ENCODE measurements at places on chromosomes 3 and 15.

GRCh38 chr3:145898487-145898886 lies 262.5 kb downstream of the PLOD2 start:
- no peak for DNase-seq

- no peak for DNase-seq
Measured at GRCh38 chr15:80507638-80508316, 103.6 kb downstream of the ARNT2 start.

GRCh38 chr3:129286081-129286480 lies 7.4 kb downstream of the HMCES start:
- no peak for DNase-seq

GRCh38 chr3:143122608-143123352 lies 3.2 kb downstream of the CHST2 start:
- DNase-seq: no peak

DNA sequence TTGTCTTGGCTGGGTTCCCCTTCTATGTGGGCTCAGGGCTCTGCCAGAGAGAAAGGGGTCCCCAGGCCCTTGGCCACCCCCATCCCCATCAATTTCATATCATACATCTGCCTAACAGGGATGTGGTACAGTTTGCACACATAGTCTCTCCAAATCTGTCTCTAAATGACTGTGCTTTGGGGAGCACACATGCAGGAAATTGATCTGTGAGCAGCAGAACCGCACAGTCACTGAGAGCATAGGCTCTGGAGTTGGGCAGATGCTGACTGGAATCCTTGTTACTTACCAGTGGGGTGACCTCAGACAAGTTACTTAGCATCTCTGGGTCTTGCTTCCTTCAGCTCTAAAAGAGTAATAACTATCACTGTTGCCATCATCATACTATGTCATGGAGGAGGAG lies 273.9 kb downstream of the ABHD5 start:
- DNase-seq: no peak

DNA sequence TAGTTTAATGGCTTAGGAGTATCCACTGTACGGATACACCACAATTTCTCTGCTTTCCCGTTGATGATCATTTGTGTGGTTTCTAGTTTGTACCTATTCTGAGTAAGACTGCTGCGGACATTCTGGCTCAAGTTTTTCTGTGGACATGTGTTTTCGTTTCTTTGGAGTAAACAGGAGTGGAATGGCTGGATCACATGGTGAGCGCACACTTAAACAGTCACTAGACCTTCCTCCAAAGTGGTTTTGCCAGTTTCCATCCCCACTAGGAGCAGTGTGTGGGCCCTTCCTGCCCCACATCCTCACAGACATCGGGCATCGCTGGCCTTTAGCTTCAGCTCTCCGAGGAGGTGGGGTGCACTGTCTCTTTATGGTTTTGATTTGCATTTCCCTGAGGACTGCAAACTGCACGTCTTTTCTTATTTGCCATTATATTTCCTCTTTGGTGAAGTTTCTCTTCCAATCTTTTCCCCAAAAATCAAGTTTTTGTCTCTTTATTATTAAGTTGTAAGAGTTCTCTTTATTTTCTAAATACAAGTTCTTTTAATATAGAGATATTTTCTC lies 94.1 kb downstream of the VGLL4 start:
- DNase-seq: no peak

- DNase-seq: no peak
Measured at GRCh38 chr3:42351207-42351606, 59.2 kb downstream of the LYZL4 start.

- DNase-seq: no peak
Measured at GRCh38 chr15:91279486-91279885, 179.4 kb downstream of the SV2B start.

DNA sequence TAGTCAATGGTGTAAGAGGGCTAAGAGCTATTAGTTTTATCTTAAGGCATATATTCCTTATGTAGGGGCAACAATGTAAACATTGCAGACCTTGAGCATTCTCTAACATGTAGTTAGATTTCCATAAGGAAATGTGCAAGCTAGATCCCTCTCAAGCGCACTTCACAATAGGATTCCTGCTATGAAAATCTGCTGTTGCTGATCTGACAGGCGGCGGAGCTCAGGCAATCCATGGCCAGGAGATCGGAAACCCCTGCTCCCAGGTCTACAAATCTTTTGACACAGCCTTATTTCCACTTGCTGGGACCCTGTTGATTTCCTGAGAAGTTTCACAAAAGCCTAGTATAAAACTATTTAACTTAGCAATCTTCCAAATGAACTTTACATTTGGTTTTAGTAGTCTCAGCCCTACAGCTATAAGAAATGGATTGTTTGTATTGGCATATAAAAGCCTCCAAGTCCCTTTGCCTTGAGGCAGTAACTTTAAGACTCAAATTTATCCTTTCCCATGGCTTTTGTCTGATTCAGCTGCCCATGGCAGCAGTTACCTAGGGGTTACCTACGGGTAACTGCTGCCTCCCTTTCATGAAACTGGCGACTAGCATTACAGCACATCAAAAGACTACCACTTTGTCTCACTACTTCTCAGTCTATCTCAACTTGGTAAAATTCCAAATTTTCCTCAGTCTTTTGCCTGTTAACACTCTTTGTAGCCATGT lies 22.7 kb downstream of the TRA2B start:
- no peak for DNase-seq

- no peak for DNase-seq
Measured at GRCh38 chr15:84878504-84878903, 6.0 kb upstream of the SLC28A1 start.

GRCh38 chr3:43907508-43907858 lies 216.7 kb downstream of the ABHD5 start:
- DNase-seq: no peak

GRCh38 chr15:57500256-57500655 lies 91.4 kb upstream of the MYZAP start:
- DNase-seq: no peak

- no peak for DNase-seq
Measured at GRCh38 chr15:72770673-72771328, 12.8 kb downstream of the ADPGK start.

DNA sequence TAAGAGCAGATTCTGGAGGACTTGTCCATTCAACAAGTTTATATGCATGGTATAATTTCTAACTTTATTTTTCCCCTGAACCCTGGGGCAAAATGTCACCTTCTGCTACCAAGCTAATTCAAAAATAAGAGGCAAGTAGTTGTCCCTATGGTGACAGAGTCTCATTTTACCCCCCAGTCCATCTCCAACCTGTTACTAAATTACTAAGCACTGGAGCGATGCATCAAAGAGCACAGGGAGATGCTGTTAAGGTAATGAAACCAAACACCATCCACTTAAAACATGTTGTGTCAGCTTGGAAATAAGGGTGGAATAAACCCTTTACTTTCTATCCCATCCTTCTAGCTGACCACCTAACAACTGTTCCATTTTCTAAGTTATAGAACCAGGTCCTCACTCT lies 417.4 kb upstream of the ATP11B start:
- DNase-seq: no peak

DNA sequence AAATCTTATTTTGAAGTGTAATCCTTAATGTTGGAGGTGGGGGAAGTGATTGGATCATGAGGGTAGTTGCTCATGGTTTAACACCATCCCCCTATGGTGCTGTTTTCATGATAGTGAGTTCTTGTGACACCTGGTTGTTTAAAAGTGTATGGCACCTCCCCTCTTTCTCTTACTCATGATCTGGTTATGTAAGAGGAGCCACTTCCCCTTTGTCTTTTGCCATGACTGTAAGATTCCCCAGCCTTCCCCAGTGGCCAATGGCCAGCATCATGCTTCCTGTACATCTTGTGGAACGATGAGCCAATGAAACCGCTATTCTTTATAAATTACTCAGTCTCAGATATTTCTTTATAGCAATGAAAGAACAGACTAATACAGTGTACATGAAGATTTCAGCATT lies 39.8 kb upstream of the GMNC start:
- no peak for DNase-seq

- DNase-seq: no peak
Measured at GRCh38 chr3:58117561-58118181, 93.1 kb downstream of the DNASE1L3 start.

GRCh38 chr3:69435274-69436265 lies 49.7 kb upstream of the FRMD4B start:
- no peak for DNase-seq

DNA sequence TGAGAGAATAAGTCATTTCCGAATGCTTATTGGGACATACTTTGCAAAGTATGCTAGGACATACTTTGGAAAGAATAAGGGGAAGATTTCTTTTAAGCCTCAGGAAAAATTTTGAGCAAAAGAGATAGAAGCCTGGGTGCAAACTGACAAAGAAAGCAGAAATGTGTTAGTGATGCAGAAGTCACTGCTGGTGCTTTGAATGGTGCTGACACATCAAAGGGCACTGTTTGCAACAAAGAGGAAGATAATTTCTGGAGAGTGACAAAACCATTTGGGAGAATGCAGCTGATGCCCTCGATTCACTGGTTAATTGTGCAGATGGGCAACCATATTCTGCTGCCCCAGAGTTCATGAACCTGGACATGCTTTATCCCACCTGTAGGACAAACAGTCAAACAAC lies 11.0 kb upstream of the RAP2B start:
- DNase-seq: no peak

- DNase-seq: no peak
Measured at GRCh38 chr3:53555068-53555588, 60.7 kb downstream of the CACNA1D start.

- no peak for DNase-seq
Measured at GRCh38 chr3:177262396-177262795, 65.1 kb upstream of the TBL1XR1 start.

DNA sequence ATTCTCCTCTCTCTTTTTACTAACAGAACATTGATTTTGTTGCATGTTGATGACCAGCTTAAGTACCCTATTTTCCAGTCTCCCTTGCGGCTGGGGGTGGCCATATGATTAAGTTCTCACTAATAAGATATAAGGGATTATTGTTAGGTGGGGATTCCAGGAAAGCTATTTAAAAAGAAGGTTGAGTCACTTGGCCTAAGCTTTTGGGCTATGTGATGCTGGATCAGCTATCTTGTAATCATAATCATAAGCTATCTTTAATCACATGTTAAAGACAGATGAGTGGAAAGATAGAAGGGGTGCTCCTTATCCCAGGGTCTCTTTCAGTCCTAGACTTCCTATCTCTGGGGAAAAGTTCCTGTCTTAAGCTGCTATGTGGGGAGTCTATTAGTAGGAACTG lies 59.9 kb downstream of the CGNL1 start:
- no peak for DNase-seq

- DNase-seq: no peak
Measured at GRCh38 chr3:16468336-16469098, 45.0 kb downstream of the RFTN1 start.

- DNase-seq: no peak
Measured at GRCh38 chr15:64634576-64635498, 140.6 kb downstream of the RBPMS2 start.

GRCh38 chr3:177977381-177978158 lies 558.7 kb upstream of the KCNMB2 start:
- DNase-seq: no peak

DNA sequence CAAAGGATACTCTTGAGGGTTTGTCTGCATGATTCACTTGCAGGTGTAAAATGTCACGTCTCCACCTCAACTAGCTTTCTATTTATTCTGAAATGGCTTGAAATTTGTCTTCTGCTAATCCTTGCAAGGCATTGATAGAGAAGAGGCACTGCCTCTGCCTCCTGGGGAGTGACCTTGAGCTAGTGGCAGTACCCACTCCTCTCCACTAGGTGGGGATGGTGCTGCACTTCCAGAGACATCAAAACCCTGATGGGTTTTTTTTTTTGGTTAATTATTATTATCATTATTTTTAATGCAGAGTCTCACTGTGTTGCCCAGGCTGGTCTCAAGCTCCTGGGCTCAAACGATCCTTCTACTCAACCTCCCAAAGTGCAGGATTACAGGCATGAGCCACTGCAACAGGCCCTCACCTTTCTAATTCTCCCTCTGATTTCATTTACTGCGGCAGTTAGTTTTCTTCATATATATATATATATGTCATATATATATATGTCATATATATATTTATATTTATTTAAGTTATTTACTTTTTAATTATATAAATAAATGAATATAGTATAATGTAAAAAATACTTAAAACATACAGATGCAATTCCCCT lies 117.6 kb upstream of the EIF1B start:
- DNase-seq: peak; percentile 26

DNA sequence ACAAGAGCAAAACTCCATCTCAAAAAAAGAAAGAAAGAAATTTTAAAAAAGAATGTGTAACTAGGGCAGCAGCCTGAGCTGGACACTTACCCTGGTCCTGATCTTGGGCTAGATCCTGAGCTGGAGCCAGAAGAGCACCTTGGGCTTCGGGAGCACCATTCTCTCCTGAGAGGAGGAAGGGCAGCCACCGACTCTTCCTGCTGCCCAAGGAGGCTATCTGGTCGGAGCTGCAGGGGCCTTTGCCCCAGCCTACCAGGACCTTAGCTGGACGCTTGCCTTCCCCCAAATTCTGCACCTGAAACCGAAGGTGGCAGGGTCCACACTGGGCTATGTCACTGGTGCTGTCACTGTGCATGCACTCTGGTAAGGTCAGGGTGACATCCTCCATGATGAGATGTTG lies 6.9 kb upstream of the CAMKV start:
- no peak for DNase-seq

DNA sequence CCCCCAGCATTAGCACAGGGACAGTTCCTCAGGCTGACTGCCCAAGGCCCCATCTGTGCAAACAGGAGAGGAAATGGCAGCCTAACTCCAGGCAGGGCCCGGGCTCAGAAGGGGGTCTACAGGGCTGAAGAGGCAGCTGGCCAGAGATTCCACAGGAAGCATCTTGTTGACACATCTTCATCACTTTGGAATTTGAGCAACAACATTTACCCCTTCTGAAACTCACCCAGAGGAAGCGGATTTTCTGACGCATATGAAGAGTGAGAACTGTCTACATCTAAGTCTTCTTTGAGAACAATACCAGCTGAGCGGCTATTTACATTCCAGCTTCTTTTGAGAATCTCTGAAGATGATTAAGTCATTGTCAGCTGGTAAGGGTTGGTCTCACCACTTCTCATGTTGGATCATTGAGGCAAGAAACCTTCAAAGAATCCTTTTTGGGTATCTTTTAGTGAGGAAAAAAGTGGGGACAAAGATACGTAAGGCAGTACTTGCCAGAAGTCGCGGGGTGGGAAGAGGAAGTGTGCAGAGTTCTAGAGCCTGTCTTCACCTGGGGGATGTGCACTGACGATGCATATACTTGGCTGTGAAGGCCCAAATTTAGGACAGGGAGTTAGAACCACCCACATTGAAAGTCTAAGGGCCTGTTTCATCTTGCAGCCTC lies 25.4 kb upstream of the SRP14 start:
- no peak for DNase-seq

GRCh38 chr15:46129145-46129544 lies 494.3 kb downstream of the SQOR start:
- DNase-seq: no peak

DNA sequence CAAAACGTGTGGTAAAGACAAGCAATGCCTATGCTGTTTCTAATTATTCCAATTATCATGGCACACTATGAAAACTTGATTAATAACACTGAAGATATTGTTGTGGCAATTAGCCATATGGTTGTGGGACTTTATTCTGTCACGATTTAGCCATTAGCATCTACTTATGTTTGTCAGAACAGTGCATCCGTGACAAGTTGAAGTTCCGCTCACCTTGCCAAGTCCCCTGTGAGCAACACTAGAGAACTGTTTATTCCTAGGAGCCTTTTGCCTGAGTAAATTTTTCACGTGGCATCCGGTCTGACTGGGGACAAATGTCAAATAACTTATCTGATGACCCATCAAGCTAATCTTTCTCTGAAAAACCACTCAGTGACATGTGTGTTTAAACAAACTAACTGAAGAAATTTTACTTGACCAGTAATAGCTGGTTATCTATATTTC lies 403.3 kb downstream of the TBC1D5 start:
- no peak for DNase-seq

- no peak for DNase-seq
Measured at GRCh38 chr3:114639171-114639570, 345.3 kb downstream of the TIGIT start.

All from activated T-helper 1 cell treated with anti-CD3 and anti-CD28 coated beads, Interleukin-2, amount 50 U/mL, for 16 hours (primary cell).